ENCODE measurements at places on chromosomes 5 and 9. TPM values are rescaled to one million over a fixed set of nuclear protein-coding genes. Genes with fewer than 3 reads are reported as not detected.
A peak's percentile ranks its signal among the peaks of the same experiment; 100 is the strongest.

Gene ARL14EPL
- not detected for total RNA-seq

DNA sequence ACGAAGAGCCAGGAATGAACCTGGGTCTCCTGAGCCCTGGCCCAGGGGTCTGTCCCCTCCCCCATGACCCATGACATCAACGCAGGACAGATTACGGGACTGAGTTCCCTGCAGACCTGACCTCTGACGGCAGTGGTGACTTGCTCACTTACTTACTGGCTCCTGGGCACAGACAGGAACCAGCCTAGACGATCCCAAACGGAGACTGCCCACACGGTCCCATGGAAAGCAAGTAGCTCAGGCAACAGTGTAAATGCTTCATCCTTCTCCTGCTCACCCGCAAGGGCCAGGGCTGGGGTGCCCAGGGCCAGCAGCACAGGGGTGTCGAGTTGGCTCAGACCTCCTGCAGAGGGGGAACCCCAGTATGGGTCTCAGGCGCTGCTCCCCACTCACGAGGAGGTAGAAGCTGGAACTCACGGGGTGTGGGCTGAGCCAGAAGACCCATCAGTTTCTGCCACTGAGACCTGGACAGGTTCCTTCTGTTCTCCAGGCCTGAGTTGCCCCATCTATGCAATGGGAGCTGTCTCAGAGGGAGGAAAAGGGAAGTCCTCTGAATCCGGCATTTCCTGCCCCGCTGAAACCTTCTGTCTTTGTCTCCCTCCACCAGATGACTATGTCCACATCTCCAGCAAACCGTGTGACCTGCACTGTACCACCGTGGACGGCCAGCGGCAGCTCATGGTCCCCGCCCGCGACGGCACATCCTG lies 5.6 kb downstream of the ADAMTSL2 start:
- no peak for DNase-seq

DNA sequence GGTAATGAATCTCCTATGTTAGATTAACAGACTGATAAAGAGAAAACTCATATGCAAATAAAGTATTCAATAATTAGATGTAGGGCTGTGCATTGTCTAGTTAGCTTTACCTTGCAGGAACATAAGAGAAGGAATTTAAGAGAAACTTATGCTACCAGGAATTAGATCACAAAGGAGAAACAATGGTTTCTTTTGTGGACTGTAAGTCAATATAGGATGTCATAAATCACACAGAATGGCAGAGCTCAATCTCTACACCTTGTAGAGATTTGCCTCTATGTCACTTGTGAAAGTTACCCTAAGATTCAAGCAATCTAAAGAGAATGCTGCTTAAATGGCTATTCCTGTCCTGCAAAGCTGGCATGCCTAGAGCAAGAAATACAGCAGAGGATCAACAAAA lies 26.0 kb downstream of the SLCO4C1 start:
- no peak for DNase-seq

GRCh38 chr9:30075451-30076199 lies 2308.8 kb upstream of the ACO1 start:
- DNase-seq: no peak

DNA sequence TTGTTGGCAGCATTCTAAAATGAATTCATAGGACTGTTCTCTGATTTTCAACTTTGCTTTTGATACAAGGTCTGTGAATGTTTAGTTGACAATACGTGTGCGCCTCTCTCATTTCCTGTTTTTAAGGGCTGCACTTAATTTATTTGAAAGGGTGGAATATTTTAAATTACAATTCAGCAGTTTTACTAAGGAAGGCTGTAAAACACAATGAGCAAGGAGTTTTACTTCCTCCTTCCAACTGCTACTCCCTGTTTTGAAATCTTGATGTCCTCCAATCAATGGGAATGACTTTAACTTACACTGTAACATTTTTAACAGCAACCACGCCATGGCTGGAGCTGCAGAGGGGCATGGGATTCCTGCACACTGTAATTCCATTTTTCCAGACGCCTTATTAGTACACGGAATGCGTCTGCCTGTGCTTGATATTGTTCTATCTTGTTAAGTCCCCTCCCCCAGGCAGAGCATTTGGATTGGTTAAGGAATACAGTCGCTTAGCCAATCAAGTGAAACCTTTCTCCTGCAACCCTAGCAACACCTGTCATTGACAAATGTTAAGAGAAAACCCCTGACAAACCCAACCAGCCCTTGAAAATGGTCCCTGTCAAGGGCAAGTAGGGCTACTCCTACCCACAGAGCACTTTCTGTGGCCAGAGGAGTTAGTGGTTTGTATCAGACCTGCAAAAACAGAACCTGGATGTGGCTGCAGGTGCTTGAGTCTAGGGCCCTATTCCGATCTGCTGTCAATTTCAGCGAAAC lies 12.5 kb upstream of the ZSWIM6 start:
- DNase-seq: peak; percentile 26
